ENCODE measurements at places on chromosomes 12 and 14.

DNA sequence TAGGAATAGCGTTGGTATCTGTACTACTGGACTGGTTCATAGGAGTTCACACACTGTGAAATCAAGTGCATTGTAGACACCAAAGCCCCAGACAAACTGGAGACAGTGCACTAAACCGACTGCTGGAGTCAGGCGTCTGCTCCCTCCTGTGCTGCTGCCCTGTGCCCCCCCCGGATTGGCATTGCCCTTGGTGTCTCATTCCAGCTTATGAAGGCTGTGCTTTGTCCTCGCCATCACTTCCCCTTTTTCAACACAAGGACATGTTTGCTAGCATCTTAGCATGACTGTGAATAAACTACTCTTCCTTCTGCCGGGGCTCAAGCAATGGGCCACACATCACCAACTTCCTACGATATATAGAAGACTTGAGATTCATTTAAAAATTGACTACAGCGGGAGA, 84.0 kb downstream of the TMCC3 start:
- no peak for DNase-seq

GRCh38 chr12:40734276-40734675, 42.0 kb downstream of the CNTN1 start:
- DNase-seq, result no peak

- no peak for DNase-seq
Observed at GRCh38 chr12:119283310-119283709, 51.2 kb upstream of the CCDC60 start.

DNA sequence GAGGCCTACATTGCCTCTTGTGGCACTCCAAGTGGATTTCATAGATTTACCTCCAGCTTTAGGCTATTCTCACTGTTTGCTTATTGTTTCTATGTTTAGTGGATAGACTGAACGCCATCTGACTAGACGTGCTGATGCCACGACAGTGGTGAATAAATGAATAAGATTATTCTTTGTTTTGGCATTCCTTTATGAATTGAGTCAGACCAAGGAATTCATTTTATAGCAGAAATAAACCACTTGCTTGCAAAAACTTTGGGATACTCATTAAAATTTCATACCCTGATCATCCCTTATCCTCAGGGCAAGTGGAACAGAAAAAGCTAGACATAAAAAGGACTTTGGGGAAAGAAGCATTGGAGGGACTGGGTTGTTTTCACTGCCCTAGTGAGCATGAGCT, 71.7 kb upstream of the FERMT2 start:
- DNase-seq, result no peak

DNA sequence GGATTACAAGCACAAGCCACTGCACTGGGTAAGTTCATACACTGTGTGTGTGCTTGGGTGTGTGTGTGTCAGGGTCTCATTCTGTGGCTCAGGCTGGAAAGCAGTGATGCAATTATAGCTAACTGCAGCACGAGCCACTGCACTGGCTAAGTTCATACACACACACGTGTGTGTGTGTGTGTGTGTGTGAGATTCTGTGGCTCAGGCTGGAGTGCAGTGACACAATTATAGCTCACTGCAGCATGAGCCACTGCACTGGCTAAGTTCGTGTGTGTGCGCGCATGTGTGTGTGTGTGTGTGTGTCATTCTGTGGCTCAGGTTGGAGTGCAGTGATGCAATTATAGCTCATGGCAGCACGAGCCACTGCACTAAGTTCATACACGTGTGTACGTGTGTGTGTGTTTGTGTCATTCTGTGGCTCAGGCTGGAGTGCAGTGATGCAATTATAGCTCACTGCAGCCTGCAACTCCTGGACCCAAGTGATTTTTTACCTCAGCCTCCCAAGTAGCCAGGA, 85.4 kb downstream of the HECTD1 start:
- no peak for DNase-seq

DNA sequence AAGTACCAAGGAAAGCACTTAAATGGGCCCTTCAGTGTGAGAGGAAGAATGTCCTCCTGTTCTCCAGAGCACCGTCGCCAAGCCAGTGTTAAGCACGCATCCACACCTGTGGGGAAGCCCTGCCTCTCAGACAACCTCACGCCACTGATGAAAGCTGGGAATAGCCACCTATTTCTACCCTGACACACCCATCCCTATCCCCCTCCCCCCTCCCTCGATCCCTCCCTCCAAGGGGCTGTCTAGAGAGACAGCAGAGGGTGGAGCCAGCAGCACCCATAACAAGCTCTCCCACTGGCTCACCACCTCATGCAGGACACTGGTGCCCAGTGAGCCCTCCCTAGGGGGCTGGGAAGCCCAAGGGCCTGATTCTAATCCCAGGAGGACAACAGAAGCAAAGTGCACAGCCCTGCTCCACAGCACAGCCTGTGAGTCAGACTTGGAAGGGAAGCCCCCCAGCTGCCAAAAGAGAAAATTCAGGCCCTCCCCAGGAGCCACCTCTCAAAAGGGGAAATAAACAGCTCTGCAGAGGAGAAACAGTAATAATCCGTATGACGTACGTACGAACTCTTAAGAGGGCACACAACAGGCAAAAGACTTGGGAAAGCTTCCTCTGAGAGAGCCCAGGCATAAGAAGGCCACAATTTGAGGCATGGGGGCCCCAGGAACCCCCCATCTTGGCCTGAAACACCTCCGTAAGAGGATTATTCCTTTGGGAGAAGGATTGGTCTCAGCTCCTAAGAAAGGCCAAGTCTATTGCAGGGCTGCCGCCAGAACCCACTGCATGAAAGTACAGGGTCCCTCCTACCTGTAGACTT, 7.8 kb downstream of the PITPNM2 start:
- peak; percentile 43 for DNase-seq

DNA sequence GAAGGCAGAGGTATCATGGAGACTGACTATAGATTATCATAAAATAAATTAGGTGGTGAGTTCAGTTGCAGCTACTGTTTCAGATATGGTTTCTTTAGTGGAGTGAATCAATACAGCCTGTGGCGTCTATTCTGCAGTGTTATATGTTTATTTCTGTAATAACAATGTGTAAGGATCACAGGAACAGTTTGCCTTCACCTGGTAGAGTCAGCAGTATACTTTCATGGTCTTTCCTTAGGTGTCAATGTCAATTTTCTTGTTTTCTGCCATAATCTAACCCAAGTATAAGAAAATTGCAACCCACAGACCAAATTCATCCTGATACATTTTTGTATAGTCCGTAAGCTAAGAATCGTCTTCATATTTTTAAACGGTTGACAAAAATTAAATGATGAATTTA, 140.4 kb upstream of the ATF7IP start:
- DNase-seq, result no peak

DNA sequence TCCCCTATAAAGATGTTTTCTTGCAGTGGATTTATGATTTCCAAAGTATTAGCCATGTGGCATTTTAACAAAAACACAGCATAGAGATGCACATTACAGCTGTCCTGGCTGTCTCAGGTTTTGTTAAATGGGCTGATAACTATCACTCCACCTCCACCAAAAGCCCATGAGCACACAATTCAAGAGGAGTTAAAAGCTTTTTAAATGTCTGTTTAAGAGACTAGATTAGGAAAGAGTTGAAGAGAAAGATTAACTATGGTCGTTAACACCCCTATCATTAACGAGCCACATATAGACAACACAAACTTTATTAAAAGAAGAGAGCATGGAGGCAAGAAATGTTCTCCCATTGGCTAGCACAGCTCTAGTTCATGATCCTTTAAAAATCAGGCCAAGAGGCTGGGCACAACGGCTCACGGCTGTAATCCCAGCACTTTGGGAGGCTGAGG, 14.5 kb downstream of the CBX5 start:
- no peak for DNase-seq

GRCh38 chr12:52127683-52128450, 48.4 kb downstream of the SMIM41 start:
- no peak for DNase-seq

DNA sequence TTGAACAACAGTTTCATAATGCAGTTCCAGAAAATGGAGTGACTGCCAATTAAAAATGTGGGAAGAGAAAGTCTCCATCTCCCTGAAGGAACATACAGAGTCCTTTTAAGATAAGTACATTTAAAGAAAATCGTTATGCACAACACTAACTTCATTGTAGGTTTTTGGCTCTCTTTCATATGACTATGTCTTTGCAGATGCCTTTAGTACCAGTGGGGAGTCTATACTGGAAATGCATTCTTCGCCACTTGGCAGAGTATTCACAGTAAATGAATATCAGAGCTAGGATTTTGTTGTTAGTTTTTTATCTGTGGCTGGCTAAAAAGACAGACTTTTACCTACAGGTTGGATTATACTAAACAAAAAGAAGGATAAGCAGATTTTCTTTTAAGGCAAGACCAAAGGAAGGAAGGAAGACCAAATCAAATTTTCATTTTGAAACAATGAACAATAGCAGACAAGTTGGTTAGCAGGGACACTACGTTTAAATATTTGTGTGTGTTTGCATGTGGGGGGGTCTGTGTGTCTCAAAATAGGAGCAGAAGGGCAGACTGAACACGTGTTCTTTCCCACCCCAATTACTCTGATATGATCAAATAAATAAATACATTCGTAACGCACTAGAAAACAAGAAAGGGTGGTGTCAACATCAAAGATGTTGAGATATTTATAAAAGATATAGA, 124.5 kb downstream of the BTG1 start:
- DNase-seq, result no peak

DNA sequence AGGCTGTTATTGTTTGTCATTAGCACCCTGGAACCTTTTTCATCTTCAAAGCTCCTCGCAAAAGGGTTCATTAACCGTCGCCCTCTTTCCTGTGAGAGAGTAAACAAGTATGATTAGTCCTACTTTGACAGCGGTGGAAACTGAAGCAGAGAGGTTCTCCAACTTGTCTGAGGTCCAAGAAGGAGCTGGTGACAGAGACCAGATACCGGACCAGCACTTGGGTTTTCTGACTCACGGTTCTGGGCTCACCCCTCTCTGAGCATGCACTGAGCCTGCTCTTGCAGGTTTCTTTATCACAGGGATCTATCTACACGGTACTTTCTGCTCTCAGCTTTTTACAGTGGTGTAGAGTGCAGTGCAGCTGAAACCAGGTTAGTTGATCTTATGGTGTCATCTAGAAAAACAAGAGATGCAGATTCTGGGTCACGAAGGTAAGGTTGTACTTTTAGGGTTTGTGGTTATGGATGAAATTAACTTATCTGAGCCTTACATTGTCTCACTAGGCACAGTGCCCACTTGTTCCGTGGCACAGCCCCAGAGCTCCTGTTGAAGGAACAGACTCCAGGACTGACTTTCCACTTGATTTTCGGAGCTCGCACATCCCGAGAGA, 62.1 kb downstream of the PPP2R5C start:
- no peak for DNase-seq

GRCh38 chr14:92633274-92633616, 115.2 kb downstream of the LGMN start:
- DNase-seq, result no peak

GRCh38 chr14:94052199-94052598, 26.1 kb downstream of the OTUB2 start:
- DNase-seq, result no peak

DNA sequence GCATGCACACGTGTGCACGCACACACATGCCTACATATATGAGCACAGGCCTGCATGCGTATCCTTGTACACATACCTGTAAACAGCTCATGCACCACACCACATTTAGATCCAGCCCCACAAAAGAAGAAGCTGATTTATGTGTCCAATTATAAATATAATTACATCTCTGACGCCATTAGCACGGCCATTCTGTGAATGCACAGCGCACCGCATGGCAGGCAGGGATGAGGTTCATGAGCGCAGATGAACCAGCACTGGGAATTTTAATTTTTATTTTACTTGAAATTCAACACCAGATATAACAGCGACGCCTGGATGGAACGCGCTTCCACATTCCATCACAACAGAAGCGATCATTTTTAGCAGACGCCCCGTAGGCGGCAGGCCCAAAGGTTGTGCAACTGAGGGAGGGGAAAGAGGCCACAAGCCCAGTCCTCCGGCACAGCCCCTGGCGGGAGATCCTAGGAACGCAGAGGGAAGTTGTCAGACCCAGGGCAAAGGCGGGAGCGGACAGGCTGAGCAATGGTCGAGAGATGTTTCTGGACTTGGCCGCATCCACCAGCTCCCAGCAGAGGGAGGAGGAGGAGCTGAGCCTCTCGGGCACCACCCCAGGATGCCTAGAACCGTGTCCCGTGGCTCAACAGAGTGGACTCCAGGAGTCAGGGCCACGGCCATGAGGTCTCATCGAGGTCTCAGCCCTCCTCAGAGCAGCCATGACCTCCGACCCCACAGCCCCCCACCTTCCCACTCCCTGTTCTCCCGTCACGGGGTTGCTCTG, 37.9 kb upstream of the GALNT9 start:
- DNase-seq, result no peak

DNA sequence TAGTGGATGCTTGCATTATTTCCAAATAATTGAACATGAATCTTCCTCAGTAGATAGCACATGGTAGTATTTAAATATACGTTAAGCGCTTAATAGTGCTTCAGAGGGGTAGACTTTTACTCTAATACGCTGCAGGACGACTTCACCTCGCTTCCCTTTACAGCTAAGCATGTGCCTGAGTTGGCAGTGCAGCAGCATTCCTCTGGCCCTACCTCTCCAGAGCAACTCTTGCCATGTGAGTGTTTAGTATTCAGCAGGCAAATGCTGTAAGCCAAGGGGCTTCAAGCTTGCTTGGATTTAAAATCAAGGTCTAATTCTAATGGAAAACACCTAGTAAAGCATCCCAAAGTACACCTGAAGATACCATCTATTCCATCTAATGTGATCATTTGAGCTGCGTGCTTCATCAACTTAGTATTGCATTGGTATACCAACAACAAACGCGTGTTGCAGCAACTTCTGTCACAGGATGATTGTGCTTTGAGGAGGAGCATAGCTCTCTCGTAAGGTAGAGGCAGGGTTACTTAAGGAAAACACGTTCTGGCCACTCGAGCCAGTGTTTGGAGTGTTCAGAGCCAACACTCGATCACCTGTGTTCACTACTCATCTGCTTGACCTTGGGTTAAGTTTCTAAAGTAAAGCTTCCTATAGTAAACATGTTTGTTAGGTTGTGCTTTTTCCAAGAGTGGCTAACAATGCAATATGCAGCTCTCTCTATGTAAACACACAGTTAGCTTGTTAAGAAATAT, 60.6 kb downstream of the PIWIL1 start:
- no peak for DNase-seq

GRCh38 chr12:13028825-13029570, 15.2 kb upstream of the FAM234B start:
- no peak for DNase-seq

GRCh38 chr12:15323480-15323879, 1.2 kb downstream of the PTPRO start:
- no peak for DNase-seq

- DNase-seq, result no peak
Observed at GRCh38 chr12:96846293-96846692, 60.8 kb upstream of the NEDD1 start.

DNA sequence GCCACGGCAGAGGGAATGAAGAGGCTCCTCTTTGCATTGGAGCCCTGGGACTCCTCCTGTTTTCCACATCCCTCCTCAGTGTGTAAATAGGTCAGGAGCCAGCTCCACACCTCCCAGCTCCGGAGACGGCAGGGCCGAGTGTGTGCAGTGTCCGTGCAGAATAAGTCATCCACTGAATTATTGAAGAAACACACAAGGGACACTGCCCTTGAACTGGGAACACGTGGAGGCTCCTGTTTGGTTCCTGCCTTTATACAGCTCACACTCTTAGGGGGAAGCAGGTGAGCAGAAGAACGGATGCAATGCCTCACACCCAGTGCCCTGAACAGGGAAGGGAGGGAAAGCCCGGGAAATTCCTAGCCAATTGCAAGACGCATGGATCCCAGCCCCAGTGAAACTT, 10.4 kb upstream of the FZD10 start:
- no peak for DNase-seq

- no peak for DNase-seq
Observed at GRCh38 chr12:121872546-121873215, 14.0 kb upstream of the HPD start.
